ENCODE measurements at places on chromosomes 7 and 10. TPM values are rescaled to one million over a fixed set of nuclear protein-coding genes. Genes with fewer than 3 reads are reported as not detected.

ABCA13 gene
- 0.76 TPM for total RNA-seq

TIAL1 gene
- 81.4 TPM for total RNA-seq

PILRA gene
- total RNA-seq, result 1.5 TPM

JAKMIP3 gene
- 5.6 TPM for total RNA-seq

MYO1G gene
- total RNA-seq, result 0.24 TPM

CDNF gene
- total RNA-seq, result 0.48 TPM

LGI1 gene
- not detected for total RNA-seq

SFTPA1 gene
- not detected for total RNA-seq

NPSR1 gene
- total RNA-seq, result not detected

NRP1 gene
- total RNA-seq, result 21.7 TPM

PNLIPRP1 gene
- not detected for total RNA-seq

PCLO gene
- 2.6 TPM for total RNA-seq

WDR86 gene
- 12.4 TPM for total RNA-seq

Measured in PC-9 (cell line).